CD4-positive, alpha-beta T cell treated with Interleukin-10 for 1 hour (primary cell): ENCODE measurements at places on chromosomes 13 and 19.
A peak's percentile ranks its signal among the peaks of the same experiment; 100 is the strongest.

GRCh38 chr13:101690871-101691270 is 238.4 kb downstream of the ITGBL1 start:
- no peak for DNase-seq

- DNase-seq: no peak
These were observed 54.0 kb downstream of the ZNF536 start for GRCh38 chr19:30425885-30426838.

DNA sequence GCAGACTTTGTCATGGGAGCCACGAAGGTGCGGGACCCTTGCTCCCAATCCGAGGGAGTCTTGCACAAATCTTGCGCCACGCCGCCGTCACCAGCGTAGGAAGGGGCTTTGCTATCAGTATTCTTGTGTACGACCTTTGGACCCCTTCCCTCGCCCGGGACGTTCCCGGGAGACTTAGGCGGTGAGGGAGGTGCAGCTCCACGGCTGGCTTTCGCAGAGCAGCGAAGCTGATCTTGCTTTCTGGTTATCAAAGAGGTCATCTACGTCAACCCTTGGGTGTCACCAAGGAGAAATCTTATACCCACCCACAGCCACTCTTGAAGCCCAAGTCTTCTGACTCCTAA is 583 bp downstream of the TECR start:
- peak; percentile 51 for DNase-seq

- DNase-seq: no peak
These were observed 165.4 kb downstream of the FLT1 start for GRCh38 chr13:28329395-28330158.
